ENCODE measurements at places on chromosomes 1 and 21.

- no peak for DNase-seq
These were observed 273.9 kb downstream of the KIF26B start for GRCh38 chr1:245428681-245429080.

GRCh38 chr1:165467706-165468105, 22.8 kb upstream of the RXRG start:
- no peak for DNase-seq

DNA sequence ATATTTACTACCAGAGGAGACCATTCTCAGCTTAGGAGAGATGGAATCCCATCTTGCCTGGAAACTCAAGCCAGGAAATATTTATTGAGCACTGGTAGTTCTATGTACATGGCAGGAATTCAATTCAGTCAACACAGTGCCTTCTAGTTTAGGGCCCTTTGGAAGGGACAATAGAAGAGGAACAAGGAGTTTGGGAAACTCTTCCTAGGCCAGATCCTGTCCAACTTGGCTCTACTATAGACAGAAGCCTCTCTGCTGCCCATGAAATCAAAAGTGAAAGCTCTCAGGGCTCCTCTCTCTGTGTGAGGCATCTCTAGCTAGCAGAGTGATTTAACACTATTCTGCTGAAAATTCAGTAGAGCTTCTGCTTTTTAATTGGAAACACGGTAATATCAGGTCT, 244.6 kb upstream of the MAP1LC3C start:
- no peak for DNase-seq

GRCh38 chr1:157042846-157043245, 2.7 kb downstream of the ARHGEF11 start:
- no peak for DNase-seq

GRCh38 chr1:108533351-108534083, 26.4 kb upstream of the EEIG2 start:
- no peak for DNase-seq

- DNase-seq: no peak
These were observed 74.1 kb downstream of the ZNF648 start for GRCh38 chr1:181987334-181987895.

- no peak for DNase-seq
These were observed 2151.6 kb downstream of the MRPL39 start for GRCh38 chr21:23455676-23456075.

DNA sequence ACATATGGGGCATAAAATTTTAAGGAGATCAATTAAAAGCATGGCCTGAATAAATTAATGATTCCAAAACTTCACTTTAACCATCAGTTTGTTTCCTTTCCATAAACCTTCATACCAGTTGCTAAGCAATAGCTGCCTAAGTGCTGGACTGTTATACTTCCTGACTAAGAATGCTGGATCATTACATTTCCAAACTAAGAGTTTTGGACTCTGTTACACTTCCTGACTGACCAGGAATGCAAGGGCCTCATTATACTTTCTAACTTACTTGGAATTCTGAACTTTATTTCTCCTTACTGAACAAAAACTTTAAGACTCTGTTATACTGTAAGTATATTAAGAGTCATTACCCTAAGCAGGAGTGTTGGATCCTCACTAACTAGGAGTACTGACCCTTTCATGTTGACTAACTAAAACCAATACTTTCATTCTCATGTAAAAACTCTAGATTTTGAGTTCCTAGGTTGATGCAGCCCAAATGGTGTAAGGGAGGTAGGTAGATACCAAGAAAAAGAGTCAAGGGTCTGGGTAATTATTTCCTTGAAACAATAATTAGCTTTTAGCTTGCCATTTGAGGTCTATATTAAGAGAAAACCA, 118.2 kb downstream of the FAF1 start:
- DNase-seq: no peak
